ENCODE measurements at places on chromosomes 11 and 22.
A peak's percentile ranks its signal among the peaks of the same experiment; 100 is the strongest.

DNA sequence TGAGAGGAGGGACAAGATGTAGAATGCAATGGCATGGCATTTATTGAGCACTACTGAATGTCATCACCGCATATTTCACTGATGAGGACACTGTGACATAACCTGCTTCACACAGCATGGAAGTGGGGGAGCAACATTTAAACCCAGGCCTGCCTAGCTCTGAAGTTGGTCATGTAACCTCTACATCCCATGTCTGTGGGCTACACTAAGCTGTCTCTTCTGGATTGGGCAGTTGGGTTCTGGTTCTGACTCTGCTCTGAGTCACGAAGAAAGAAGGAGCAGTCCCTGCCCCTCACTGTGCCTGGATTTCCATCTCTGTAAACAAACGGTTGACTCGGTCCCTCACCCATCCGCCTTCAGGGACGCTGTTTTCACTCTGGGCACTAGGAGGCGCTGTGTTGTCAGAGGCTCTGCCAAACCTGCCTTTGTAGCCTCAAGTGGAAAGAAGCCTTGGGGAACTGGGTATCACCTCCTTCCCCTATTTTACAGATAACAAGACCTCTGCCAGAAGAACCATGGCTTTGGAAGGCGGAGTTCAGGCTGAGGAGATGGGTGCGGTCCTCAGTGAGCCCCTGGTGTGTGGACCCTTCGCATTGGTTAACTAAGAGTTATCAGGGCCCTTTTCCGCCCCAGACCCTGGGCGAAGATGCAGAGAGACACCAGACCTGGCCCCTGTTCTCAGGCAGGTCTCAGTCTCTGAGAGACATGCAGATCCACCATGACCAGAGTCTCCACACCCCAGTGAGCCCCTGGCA lies 12.7 kb upstream of the ARHGEF17 start:
- peak; percentile 32 for DNase-seq

DNA sequence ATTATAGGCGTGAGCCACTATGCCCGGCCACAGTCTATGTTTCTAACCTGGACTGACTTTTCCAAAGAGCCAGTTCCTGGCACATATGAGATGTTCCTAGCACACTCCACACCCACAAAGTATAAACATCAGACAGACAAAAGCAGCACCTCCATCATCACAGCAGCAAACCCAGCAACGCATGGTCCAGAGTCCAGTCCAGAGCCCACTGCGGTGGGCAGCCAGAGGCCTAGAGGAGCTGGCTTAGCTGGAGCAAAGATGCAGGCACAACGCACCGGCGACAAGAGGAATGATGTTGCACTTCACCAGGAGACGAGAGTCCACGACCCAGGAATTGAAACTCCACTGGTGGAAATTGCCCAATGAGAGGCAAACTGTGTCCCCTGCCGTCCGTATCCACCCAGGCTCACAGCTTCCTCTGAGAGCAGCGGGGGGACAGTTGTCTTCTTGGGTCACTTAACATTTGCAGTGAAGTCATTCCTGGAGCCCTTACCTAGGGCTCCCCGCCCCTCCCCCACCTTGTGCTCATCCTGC lies 36.6 kb downstream of the RPS6KA4 start:
- DNase-seq = no peak

DNA sequence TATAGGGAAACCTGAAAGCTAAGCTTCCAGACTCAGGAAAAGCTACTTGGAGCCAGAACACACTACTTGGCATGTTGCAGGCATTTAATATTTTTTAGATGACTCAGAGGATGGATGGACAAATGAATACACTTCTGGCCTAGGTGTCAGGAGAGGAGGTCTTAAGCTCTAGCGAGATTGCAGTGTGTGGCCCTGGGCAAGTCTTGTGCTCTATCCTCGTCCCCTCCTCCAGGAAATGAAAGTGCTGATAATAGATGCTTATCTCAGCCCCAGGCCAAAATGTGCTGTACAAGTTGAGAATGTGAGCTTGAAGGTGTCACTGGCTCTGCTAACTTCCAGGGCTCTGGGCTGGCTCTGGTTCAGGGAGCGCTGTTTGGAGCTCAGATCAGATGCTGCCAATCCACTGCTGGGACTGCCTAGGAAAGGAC lies 136.3 kb downstream of the PKNOX2 start:
- DNase-seq = no peak

DNA sequence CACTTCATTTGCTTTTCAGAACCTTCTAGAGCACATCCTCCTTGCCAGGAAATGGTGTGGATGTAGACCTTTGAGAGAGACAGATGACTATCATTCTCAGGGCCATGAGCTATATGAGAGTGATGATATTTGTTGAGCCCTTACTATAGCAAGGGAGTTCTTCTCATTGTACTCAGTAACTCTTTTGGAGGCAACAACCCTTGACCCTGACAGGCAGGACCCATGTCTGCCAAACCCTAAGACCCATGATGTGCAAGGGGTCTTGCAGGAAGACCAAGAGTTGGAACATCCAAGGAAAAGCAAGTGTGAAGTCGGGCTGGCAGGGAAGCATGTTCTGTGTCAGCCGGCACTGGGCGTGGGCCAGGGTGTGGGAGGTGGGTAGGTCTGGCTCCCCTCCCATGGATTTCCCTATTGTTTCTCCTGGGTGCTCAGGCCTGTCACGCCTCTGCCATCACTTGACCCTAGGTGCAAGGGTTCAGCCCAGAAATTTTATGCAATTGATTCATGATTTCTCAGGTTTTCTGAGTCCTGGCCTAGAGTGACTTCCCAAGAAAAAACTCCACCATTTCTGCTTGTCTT lies 1.2 kb downstream of the FOLR3 start:
- no peak for DNase-seq

Data from NCI-H345 (cell line).